Omental fat pad (tissue), 4 donors: ENCODE measurements at places on chromosomes 12 and 14.

GRCh38 chr12:106239951-106240335 is 7.9 kb downstream of the CKAP4 start:
- DNase-seq = no peak

DNA sequence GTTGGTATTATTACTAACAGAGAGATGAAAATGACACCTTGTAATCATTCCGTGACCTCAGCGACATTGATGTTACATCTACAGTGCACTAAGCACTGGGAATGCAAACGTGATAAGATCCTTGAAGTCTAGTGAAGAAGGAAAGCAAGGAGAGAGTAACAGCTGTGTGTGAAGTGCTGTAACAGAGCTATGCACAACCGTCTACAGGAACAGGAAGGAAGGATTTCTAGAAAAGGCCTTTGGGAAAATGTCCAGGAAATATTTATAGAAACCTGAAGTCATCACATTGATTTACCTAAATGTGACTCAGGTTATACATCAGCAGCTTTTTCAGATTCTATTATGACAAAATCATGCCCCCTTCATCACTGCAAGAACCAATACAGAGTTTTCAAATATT is 304.2 kb upstream of the AMIGO2 start:
- DNase-seq = no peak

GRCh38 chr14:71242237-71242748 is 335.0 kb downstream of the PCNX1 start:
- DNase-seq = no peak

- no peak for DNase-seq
Measured at GRCh38 chr14:104103061-104103445, 17.6 kb downstream of the ASPG start.

- no peak for DNase-seq
Measured at GRCh38 chr14:99348816-99349614, 77.0 kb upstream of the BCL11B start.

DNA sequence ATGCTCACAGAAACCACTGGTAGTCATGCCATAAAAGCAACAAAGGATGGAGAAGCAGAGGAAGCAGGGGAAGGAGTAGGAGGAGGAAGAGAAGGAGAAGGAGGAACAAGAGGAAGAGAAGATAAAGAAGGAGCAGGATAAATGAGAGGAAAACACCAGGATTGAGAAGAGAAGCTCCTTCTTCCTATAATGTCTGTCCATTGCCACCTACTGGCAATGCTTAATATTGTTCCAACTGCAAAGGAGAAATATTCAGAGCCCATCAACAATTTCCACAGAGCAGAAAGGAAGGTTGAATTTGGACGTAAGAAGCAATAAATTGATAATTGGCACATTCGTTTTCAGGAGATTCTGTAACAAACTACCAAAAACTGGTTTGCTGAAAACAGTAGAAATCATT is 898.4 kb downstream of the SLC16A7 start:
- no peak for DNase-seq

GRCh38 chr14:61277232-61277631 is 3.9 kb downstream of the TMEM30B start:
- DNase-seq = no peak

- DNase-seq = no peak
Measured at GRCh38 chr12:71442567-71442931, 3.0 kb downstream of the LGR5 start.

DNA sequence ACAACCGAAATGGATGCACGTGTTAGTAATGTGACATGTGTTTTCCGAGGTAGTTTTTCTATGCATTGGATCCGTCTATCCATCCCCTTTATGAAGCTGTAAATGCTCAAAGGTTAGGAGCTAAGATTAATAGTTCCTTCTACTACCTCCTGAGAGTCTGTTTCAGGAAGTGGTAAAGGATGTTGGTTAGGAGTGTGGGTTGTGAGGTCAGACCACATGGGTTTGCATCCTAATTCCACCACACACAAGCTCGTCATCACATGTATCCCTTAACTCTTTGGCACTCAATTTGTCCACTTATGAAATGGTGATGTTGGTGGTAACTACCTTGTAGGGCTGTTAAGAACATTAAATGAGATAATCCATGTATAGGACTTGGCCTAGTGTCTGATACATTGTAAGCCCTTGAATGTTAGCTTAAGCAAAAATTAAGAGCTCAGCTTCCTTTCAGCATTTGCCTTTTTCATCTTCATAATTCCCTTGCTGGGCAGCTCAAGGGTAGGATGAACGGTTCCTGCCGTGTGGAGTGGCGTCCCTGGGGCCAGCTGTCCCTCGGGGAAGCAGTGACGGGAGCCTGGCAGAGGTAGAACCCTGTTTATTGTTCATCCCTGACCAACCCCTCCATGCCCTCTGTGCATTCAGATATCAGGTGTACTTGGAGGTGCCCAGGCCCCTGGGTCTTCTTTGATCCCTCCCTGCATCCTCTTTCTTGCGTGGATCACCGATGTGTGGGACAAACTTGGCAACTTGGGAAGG is 52.3 kb downstream of the TSPAN9 start:
- no peak for DNase-seq

GRCh38 chr12:106274575-106275121 is 26.8 kb upstream of the CKAP4 start:
- no peak for DNase-seq

DNA sequence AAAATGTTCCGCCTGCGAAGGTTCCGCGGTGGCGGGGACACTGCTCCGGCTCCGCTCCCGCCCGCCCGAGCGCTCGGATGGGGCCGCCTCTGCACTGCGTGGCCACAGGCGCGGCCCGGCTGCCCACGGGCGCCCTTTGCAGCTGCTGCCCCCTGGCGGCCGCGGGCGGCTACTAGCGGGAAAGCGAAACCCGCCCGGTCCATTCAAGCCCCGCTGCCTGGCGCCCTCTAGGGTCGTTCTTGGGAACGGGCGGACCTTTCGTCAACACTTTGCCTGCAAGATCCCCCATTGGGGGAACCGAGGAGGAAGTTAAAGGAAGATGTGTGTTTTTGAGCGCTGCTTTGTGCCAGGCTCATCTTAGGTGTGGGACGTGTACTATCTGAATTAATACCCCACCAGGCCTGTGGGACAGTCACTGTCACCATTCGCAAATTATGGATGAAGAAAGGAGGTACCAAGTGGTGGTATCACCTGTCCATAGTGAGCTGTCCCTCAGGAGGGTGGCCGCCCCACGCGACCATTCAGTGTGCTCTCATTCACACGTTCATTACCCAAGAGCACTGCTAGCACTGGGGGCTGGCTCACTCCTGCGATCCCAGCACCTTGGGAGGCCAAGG is 19.4 kb downstream of the GPR132 start:
- peak; percentile 96 for DNase-seq

DNA sequence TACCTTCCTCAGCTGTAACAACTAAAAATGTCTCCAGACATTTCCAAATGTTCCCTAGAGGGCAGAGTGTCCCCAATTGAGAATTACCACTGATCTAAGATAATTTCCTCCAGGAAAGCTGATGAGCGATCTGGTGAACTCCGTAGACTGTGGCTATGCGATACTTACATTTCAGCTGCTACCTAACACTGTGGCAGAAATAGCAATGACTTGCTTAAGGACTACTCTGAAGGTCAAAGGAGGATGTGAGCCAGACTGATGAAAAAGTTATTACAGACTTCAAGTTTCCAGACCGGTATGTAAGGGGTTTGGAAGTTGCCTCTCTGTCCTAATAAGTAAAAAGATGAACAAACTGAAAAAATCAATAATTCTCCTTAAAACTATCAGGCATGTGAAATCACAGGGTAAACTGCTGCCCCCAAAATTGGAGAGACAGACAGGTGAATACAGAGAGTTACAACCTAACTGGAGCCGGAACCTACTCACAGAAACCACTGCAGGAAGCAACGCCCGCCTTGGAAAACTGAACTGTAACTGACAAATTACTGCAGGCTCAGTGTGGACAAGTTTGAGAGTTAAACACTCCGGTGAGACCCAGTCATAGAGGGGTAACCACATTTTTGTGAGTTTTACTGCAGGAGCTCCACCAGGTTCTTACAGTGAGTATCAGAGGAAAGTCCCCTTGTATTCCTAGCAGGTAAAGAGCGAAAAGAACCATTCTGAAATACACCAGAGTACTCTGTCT is 60.0 kb upstream of the PARP11 start:
- DNase-seq = no peak

GRCh38 chr12:81300454-81300853 is 222.6 kb downstream of the ACSS3 start:
- no peak for DNase-seq

DNA sequence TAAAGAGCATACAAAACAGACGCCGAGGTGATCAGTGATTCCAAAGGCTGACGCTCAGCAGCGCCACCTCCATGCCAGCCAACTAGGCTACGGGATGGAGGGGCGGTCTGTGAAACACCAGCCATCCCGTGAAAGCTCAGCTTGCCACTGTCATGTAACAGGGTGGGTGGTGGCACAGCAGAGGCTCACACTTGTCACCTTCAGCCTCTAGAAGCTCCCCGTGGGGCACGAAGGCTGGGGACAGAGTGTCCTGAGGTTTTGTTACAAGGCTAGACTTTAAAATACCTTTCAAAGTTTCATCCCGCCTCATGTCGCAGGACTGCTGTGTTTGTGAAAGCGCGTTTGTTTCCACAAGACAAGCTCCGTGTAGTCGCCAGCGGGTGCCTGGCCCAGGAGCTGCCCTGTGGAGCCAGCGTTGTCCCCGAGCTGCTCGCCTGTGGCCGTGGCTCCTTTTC is 20.7 kb downstream of the XRCC3 start:
- no peak for DNase-seq

DNA sequence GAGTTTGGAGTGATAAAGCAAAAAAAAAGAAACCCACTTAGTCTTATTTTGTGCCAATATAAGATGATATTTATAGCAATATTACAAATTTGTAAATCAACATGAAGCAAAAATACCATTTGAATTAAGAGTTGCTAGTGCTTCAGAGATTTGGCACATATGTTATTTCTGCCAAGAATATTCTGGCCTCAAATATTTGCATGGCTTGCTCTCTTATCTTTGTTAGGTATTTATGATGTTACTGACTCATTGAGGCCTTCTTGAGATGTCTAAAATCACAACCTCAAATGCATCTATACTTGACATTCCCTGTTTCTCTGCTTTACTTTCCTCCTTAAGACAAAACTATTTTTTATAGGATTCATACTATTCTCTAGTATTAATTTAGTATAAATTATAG is 301.5 kb downstream of the NELL2 start:
- DNase-seq = no peak

DNA sequence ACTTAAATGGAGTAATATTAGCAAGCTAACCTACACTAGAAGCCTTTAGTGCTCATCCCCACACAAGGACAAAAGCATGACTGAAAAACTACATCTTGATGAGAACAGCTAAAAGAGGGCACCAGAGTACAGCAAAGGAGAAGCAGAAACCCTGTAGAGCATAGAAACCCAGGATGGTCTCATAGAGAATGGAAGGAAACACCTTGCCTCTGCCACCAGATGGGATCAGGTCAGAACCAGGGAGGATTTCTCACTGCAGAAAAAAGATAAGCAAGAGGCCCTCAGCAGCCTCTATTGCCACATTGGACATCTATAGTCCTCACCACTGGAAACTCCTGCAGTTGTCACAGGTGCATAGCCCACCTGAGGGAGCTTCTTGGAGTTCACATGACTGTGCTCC is 13.6 kb upstream of the ZNF705A start:
- DNase-seq = no peak

DNA sequence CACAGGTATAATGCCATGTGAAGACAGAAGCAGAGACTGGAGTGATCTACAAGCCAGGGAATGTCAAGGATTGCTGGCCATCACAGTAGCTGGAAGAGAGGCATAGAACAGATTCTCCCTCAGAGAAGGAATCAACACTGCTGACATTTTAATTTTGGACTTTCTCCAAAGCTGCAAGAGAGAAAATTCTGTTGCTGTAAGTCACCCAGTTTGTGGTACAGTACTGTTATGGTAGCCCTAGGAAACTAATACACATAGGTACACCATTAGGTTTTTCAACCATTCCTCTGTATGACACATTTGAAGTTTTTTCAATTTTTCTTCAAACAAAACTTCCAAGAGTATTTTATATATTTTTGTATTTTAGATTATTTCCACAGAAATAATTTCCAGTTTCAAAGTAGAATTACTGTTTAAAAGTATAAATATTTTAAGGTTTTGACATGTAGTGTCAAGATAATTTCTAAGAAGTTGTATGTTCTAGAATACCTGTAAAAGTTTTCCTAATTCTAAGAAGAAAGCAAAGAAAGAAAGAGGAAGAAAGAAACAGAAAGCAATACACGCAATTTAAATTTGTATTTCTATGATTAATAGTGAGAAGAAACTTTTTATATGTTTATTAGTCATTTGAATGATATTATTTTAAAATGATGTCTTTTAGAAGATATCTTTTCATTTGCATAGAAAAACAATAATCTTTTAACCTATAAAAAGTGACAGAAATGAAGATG is 64.9 kb upstream of the CATSPERB start:
- no peak for DNase-seq

DNA sequence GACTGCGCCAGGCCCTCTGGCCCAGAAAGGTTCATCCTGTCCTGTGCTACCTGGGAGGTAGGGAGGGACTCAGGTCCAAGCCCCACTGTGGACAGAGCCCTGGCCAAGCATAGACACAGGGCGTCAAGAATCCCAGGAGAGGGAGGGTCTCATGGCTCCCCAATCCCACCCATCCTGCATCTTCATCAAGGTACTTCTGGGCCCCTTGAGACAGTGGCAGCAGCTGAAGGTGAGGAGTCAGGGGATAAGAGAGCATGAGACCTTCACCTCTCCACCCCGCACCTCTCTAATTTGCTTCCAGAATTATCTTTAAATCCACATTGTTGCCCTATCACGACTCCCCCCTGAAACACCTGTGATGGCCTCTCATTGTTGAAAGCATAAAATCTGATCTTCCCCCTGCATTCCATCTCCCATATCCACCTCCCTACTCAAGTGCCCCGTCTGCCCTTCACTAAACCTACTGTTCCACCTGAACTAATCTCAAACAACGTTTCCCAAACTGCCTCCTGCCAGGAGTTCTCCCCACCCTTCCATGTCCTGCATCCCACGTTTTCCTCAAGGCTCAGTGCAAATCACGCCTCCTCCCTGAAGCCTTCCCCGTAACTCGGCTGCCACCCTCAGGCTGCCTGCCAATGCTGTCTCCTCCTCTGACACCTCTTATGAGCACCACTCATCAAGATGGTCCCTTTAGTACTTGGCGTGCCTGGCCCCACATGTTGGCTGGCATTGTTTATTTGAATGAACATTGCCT is 27.1 kb downstream of the KRT18 start:
- DNase-seq = no peak

DNA sequence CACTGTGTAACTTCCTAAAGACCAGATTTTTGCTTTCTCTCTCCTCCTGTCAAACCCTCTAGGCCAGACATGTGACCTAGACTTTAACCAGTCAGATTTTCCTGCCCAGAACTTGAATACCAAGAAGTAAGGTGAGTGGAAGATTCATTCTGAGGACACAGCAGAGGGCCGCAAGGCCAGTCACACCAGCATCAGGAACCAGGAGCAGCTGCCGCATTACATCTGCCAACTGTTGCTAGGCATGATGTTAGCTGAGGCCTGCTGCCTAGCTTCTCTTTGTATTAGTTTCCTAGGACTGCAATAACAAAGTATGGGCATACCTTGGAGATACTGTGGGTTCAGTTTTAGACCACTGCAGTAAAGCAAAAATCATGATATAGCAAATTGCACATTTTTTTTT is 101.9 kb upstream of the BMP4 start:
- DNase-seq = no peak
